ENCODE measurements at places on chromosomes 16 and 17.

GRCh38 chr17:8053600-8053999 is 14.7 kb downstream of the ALOX15B start:
- DNase-seq, result no peak

DNA sequence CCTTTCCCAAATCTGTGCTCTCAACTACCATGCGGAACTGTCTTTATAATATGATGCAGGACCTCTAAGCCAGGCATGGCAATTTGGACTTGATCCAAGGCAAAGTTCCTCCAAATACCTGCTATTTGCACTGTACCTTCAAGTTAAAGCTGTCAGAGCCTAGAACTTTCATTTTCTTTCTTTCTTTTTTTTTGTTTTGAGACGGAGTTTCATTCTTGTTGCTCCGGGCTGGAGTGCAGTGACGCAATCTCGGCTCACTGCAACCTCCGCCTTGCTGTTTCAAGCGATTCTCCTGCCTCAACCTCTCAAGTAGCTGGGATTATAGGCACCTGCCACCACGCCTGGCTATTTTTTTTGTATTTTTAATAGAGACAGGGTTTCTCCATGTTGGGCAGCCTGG is 51.7 kb downstream of the ARHGAP27 start:
- DNase-seq, result no peak

DNA sequence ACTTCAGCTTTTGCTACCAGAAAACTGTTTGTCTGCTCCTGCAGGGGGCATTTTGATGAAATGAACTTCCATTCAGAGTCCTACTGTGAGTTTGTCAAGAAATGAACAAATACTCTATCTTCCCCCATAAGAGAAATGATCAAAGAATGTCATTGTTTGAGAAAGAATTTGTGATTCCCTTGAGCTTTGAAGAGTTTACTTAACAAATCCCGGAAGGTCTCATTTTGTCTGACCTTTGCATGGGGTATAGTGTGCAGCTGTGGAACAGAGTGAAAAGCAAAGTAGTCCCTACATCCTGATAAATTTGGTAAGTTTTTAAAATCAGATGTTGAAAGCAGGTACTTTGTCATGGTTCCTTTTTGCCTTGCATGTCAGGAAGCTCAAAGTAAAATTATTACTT is 178.0 kb downstream of the ABCC12 start:
- no peak for DNase-seq

DNA sequence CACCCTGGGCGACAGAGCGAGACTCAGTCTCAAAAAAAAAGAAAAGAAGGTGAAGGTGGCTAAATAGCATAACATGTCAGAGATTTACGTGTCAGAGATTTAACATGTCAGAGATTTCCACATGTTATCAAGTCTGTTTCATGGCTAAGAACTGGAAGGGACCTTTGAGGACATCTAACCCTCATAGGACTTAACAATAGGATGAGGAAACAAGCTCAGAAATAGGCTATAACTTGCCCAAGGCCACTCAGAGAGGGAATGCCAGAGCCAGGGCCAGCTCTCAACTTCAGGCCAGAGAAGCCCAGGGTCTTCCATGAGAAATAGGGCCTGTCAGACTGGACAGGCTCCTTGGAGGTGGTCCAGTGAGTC is 26.8 kb upstream of the ZNF629 start:
- DNase-seq, result no peak

GRCh38 chr16:72978212-72978611 is 69.7 kb downstream of the ZFHX3 start:
- DNase-seq, result no peak

DNA sequence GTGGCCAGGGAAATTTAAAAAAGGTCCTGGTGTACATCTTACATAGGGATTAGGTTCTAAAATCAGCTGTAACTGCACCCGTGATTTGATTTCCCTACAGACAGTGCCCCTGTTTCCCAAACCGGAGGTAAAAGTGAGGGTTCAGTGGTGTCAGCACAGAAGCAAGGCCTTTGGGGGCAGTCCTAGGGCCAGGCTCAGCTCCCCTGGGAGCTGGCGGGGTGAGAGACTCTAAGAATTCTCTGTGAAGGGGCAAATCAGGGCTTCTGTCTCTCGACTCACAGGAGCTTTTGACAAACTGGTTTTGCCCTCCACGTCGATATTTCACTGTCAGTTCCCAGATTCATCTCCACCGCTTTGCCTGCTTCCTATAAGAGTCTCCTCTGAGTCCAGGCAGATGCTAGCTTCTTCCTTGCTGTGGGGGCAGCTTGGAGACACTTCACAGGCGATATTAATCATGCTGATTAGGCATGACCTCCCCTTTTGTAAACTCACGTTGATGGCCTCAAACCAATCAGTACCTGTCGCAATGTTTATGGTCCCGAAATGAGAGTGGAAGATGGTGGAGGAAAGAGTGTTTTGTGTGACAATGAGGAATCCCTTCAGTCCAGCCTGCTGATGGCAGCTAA is 234.2 kb upstream of the TOX3 start:
- no peak for DNase-seq

DNA sequence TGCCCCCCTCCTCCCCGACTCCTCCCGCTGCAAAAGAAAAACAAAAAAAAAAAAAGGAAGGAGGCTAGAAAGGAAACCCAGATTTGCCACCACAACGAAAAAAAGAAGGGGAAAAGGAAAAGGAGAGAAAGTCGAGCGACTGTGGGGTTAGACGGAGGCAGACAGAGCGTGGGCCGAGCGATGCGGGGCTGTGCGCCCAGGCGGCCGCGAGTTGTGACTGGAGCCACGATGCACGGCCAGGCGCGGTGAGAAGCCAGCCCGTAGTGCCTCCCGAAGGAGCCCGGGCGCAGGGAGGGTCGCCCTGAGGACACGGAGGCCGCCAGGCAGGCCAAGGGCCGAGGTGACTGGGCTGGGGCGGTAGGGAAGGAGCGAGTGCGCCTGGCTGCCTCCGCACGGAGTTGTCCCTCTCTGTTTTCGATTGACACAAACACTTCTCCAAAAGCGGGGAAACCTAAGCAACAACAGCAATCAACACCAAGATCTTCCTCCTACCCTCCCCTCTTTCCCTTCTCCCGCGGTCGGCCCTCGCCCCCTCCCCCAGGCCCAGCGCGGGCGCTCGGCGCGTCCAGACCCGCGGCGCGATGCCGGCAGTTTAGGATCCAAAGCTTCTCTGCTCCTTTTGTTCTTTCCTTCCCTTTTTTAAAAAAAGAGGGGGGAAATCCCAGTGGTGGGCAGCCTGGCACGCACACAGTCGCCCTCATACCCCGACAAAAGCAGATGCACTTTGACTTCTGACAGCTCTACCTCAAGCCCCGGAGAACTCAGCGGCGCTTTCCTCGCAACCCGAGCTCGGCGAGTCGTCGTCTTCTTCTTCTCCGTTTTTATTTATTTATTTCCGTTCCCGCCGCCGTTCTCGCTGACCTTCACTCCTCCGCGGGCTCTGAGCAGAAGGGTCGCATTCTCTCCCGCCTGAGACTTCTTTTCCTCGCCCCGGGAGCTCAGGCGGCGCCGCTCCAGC is at the start of gene LHX1:
Gene LHX1, plus strand, starts transcription at position 475 of the 958 bp plus-strand sequence. CDS start 723 bp downstream, outside the sequence.
- DNase-seq, result peak; percentile 39

DNA sequence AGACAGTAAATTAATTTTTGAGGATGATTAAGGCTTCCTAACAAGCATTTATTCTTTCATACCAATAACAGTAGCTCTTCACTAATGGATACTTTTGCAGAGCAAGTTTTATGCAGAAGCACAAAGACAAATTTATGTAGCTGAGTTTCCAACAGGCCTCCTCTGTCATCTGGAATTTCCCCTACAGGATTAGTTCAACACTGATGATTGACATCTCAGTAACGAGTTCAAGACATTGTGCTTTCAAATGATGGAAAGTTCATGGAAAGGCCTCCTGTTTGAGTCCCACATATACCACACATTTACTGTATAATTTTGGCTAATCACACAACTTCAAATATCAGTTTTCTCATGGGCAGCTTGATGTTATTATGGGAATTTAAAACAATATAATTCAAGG is 40.6 kb downstream of the ABCA10 start:
- DNase-seq, result no peak

GRCh38 chr17:74231928-74232907 is 18.8 kb downstream of the TTYH2 start:
- no peak for DNase-seq

DNA sequence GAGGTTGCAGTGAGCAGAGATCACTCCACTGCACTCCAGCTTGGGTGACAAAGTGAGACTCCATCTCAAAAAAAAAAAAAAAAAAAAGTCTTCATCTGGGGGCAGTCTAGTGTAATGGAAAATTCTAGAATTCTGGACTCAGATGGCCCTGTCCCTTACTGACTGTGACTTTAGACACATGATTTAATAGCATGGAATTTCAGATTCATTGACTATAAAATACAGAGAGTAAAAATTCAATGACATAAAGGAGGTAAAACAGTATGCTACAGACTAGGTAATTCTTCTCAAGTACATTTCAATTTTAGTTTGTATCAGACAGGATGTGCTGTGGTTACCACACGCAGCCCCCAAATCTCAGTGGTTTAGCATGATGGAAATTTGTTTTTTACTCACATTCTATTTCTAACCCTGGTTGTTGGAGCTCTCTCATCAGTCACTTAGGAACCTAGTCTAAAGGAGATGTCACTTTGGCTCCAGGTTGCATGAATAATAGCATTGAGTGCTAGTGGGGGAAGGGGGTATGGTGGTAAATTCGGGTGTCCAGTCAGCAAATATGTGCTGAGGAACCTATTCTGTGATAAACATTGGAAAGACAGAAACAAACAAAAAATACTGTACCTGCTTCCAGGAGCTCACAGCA is 444.0 kb downstream of the XYLT1 start:
- DNase-seq, result peak; percentile 33

DNA sequence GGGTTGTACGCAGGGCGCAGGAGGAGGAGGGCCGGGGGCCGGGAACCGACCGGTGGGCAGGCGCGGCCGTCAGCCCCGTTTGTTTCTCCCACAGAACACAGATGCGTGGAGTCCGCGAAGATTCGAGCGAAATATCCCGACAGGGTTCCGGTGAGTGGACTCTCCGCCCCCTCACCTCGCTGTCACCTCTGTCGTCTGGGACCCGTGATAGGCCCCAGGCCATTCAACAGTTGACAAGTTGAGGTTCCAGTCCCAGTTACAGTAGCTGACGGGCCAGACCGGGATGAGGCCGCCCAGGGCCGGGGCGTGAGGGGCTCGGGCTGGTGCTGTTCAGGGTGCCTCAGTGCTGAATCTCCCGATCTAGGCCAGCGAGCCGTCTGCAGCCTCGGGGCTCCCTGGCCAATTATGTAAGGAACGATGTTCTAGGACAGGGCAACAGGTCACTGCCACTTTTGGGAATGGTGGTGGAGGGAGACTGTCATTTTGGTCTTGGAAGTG is 628 bp downstream of the GABARAPL2 start:
- peak; percentile 41 for DNase-seq

DNA sequence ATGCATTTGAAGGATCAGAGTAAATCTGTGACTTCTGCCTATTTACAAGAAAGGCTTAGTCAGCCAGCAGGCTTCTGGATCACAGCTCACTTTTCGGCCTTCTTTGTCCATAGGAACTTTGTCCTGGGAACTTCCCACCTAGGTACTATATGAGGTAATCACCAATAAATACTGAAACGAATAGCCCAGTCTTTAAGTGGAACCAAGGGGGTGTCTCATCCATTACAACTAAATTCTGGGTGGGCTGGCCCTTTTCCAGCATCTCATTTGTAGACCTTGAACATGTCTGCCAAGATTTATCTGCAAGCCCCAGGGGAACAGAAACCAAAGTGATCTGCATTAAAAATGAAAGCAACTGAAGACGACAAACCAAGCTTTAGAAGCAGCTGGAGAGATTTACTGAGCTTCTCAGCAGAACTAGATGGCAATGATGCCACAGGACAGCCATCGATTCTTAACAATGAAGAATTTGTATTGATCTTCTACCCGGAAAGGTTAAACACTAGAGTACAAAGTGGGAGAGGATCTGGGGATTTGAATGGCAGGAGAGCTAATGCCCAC is 55.5 kb downstream of the SNX11 start:
- no peak for DNase-seq

GRCh38 chr16:84740596-84741116 is 40.9 kb downstream of the USP10 start:
- DNase-seq, result no peak

GRCh38 chr17:74325743-74326379 is at the start of gene KIF19:
Gene KIF19 (plus strand): TSS chr17:74326226. CDS start chr17:74326350, 124 bp downstream.
- DNase-seq, result peak; percentile 71

GRCh38 chr17:56629531-56630075 is 36.1 kb downstream of the NOG start:
- no peak for DNase-seq

GRCh38 chr17:3885970-3886369 is 6.9 kb downstream of the CAMKK1 start:
- no peak for DNase-seq

DNA sequence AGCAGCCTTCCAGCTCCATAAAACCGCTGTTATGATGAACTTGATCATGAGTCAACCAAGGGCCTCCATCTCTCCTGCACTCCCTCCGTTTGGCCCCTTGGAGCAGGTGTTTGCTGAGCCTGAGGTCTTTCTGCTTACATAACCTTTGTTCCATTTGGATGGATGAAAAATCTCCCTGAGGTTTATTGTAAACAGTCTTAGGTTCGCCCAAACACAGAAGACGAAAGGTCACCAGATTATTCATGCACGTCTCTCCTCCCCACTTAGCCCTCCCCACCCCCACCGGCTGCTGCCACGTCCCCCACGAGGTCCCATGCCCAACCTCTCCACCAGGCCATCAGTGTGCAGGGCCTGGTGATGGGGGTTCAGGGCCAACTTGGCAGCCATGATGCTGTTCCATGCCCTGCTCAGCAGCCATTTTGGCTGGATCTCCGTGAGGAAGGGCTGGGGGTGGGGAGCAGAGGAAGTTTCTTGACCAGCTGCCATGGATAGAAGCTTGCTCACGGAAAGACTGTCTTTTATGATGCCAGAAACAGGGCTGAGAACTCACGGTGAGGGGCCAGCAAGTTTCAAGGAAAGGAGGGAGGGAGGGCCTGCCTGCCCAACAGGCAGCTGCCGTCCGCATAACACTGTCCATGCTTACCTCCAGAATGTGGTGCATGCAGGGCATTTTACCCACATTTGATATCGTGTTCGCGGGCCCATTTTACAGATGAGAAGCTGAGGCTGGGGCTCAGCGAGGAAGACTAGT is 47.8 kb upstream of the FOXF1 start:
- DNase-seq, result no peak

DNA sequence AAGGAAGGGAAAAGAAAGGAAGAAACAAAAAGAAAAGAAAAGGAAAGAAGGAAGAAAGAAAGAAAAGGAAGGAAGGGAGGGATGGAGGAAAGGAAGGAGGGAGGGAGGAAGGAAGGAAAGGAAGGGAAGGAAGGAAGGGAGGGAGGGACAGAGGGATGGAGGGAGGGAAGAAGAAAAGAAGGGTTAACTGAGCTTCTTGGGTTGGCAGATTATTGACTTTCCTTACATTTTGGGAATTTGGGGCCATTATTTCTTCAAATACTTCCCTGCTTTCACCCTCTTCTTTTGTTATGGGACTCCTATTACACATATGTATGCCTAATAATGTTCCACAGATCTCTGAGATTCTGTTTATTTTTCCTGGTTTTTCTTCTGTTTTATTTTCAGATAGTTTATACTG is 285.6 kb downstream of the KCNJ2 start:
- DNase-seq, result no peak

- no peak for DNase-seq
Observed at GRCh38 chr16:189604-190186, 9.4 kb downstream of the HBQ1 start.
